ENCODE measurements at places on chromosomes 5 and 9. TPM values are rescaled to one million over a fixed set of nuclear protein-coding genes. Genes with fewer than 3 reads are reported as not detected.

DNA sequence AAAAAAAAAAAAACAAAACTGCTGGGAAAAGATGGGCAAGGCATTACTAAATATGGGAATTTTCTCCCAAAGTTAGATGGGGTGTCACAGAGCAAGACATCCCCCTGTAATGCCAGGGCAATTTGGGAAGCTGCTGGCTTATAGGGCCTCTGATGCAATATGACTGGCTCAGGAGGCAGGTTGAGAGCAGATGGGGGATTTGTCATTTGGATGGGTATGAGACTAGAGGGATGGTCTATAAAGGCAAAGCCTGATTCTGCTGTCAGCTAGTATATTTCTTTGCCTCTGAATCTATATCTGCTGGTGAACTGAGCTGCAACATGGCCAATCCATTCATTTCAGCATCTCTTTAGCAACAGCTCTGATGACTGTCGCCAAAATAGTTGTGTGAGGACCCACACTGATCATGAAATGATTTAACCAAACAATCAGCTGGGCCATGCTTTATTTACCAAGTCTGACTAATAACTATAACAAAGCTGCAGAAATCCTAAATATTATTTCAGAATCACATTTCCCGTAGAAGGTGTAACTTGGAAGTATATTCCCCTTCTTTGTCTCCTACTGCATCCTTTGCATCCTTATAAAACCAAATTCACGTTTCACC lies 455.1 kb upstream of the ZNF608 start:
- no peak for DNase-seq

PCDHA5 gene
- total RNA-seq, result not detected

PLPP7 gene
- total RNA-seq, result 115 TPM

DNA sequence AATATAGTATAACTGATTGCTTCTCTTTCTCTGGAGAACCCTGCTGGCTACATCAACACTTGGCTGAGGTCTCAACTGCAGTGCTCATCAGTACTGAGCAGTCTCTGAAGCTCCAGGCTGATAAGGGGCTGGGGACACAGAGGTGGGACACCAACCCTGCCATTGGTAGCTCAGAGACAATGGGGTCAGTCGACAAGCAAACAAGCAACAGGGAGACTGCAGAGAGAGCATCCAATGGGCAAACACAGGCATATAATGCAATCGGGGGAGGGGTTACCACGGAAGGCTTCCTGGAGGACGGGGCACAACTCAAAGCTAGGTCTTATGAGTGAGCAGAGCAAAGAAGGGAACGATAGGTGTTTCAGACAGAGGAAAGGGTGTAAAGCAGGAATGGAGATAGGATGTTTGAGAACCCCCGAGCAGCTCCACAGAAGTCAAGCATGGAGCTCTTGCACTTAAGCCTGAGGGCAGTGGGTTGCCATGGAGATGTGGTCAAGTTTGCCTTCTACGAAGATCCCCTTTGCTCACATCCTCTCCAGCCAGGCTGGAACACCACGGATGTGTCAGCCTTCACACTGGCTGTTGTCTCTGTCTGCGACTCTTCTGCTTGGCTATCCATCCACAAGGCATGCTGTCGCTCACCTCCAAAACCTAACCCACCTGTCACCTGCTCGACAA lies 21.5 kb upstream of the AKNA start:
- DNase-seq, result no peak

DNA sequence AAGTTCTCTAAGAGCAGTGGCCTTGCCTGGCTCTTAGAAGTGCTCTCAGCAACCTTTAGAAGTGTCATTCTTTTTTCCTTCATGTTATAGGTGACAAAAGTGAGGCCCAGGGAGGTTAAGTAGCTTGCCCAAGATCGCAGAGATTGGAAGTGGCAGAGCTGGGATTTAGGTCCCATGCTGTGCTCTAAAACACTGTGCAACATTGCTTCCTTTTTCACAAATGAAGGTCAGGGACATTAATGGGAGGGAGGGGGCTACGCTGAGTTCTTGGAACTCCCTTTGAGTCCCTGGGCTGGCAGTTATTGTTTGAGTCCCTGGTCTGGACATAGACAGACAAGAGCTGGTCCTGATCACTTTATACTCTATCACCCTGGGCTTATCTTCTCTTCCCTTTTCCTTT lies 45.3 kb downstream of the PAM start:
- DNase-seq, result no peak

DNA sequence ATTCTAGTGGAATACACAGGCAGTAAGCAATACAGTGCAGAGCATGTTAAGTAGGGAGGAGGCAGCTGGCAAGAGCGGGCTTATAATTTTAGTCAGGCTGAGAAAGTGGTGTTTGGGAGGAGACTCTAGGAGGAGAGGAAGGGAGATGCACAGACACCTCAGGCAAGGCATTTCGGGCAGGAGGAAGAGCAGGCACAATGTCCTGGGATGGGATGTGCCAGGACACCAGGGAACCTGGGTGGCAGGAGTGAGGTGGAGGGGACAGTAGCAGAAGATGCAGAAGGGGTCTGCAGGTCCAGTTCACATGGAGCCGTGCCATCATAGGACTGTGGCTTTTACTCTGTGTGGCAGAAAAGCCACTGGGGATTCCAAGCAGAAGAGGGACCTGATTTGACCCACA lies 143.7 kb upstream of the FSTL4 start:
- no peak for DNase-seq

DNA sequence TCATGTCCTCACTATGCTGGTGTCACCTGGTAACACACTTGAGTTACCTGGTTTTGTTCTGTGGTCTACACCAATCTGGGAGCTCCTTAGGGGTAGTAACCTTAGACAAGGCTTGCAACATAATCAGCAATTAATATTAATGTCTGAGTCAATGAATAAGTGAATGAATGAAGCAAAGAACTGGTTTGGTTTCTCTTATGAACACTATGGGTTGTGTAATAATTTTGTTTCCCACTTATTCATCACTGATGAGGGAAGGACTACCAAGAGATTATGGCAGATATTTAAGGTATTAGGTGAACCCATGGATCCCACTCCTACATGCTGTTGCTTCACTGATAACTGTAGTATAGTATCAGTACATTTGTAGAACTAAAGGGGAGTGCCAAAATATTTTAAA lies 116.0 kb downstream of the SLC12A2 start:
- no peak for DNase-seq

Measured in Right ventricle myocardium superior (tissue), 1 donor.